Stimulated activated CD4-positive, alpha-beta T cell treated with anti-CD3 and anti-CD28 coated beads, TNF-alpha, amount 100 ng/mL, for 1 hour (primary cell): ENCODE measurements at places on chromosomes 2 and 18.

- no peak for DNase-seq
These were observed 929.2 kb downstream of the SLC4A3 start for GRCh38 chr2:220556658-220557057.

DNA sequence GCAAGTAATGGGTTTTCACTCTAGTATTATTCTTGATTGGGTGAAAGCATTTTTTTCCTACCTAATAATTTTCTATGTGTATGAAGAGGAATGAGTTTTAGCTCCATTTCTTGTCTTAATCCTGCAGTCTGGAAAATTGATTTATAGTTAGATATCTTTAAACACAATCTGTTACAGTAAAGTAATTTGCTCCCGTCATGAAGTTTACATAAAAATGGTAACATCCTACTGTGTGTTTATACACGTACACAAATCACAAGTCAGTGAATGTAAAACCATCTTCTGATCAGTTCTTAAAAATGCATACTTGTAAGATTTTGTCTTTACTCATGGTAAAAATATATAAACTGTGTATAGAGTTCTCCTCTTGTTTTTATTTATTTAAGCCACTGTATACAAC is 51.1 kb downstream of the MAP2 start:
- DNase-seq, result no peak

- DNase-seq, result no peak
These were observed 202.9 kb downstream of the FBXO15 start for GRCh38 chr18:73944715-73945114.

- DNase-seq, result no peak
These were observed 117.0 kb downstream of the CHN1 start for GRCh38 chr2:174888146-174888545.

- no peak for DNase-seq
These were observed 684 bp upstream of the ZCCHC2 start for GRCh38 chr18:62522178-62522503.

DNA sequence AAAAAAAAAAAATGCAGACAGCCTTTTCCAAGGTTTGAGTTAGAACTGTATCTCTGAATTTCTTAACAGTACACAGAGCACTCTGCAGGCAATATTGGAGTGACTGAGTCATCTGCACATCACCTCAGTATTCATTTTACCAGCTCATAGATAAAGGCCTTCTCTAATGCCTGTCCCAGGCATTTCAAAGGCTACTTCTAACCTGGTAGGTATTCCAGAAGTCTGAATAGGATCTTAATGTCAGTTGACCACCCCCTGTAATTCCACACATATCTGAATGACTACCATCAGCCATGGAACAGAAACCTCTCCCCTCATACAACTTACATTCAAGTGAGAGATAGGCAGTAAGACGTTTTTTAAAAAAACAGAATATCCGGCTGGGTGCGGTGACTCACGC is 9.0 kb downstream of the METTL21A start:
- no peak for DNase-seq

DNA sequence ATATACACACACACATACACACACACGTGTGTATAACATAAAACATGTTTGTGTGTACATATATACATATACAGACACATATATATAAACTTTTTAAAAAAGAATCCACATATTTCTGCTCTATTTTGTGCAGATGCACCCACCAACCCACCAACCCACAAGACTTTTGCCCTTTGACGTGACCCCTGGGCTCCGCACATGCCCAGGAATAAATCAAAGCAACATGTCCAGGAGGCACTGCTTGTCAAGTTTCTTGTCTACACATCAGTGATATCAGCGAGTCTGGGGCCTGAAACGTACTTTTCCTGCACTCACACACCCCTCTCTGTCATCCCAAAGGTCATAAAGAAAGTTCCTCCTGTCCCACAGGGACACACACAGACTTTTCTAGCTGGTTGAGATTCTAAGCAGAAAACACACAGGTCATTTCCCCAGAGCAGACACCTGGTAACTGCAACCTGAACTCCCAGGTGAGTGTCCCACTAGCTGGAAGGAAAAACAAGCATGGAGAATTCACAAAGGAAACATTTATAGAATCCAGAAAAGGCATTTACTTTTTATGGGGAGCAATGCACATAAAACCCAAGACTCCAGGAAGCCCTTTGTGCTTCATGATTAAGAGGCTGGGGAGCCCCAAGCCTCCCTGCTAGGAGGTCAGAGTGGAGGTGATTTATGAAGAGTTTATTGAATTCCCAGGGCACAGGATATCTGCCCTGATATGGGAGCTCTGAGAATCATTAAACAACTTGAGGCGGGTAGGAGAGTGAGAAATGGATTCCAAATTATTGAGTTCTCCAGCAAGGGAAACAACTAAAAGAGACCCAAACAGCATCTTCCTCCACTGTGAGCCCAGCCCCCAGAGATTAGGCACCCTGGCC is 211.6 kb downstream of the MGAT5 start:
- DNase-seq, result no peak

DNA sequence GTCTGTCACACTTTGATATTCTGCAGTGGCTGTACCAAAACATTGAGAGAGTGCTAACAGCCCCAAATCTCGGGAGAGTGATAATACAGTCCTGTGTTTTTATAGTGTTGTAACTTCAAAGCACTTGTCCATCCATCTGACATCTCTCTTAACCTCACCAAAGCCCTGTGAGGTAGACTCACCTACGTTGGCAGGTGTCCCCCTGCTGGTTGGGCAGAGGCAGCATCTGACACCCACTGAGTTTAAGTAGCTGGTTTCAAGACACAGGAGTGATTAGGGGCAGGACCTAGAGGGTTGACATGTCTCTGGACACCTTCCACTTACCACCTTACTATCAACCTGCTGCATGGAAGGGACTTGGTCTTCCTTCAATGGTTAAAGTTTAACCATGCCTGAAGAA is 22.9 kb downstream of the COLEC12 start:
- no peak for DNase-seq

DNA sequence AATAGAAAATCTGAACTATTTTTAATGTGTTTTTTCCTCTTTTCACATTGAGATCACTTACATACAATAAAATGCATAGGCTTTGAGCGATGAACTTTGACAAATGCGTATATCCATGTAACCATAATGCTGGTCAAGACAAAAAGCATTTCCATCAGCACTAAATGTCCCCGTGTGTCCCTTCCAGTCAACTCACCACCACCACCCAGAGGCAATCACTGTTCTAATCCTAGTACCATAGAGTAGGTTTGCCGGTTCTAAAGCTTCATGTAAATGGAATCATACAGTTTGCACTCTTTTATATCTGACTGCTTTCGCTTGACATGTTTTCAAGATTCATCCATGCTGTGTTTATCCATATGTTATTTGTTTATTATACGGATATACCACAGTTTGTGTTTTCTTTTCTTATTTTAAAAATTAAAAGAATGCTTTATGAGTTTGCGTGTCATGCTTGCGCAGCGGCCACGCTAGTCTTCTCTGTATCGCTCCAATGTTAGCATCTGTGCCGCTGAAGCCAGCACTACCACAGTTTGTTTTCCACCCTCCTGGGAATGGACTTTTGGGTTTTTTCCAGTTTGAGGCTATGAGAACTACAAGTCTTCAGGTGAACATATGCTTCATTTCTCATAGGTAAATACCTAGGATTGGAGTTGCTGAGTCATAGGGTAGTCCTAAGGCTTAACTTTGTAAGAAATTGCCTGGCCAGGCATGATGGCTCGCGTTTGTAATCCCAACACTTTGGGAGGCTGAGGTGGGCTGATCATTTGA is 197.5 kb upstream of the CHAC2 start:
- no peak for DNase-seq

DNA sequence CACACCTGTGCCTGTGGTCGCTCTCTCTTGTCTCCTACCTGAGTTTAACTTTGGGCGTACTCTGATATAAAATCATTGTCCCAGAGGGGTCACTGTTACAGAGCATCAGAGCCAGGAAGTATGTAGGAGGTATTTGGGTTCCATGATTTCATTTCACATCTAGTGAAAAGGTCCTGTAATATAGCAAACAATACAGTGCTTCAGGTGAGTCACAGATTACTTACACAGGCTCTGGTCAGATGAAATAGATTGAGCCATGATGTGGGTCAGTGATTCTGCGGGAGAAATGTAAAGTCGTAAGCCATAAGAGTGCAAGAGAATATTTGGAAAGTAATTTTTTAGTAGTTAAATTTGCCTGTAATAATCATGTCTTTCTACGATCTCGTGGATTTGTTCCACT is 70.2 kb downstream of the SOCS6 start:
- DNase-seq, result no peak

- DNase-seq, result no peak
These were observed 17.2 kb upstream of the HK2 start for GRCh38 chr2:74816540-74817303.

DNA sequence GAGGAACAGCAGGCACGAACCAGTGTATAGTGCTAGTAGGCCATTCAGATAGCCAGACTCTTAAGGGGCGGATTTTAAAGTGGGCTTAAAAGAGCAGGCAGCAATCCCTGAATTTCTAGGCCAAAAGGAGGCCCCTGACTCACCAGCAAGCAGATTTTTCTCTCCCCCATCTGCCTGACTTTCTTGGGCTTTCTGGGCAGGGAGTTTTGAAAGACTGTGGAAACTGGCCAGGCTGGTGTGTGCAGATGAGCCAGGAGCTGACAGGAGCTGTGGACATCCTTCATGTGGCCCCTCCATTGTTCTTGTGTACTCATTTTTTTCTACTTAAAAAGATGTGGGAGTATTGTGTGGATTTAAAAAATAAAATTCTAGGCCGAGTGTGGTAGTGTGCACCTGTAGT is 59.0 kb downstream of the GLI2 start:
- no peak for DNase-seq

GRCh38 chr2:229798446-229799155 is 84.2 kb upstream of the DNER start:
- no peak for DNase-seq

- DNase-seq, result no peak
These were observed 166.3 kb downstream of the GBX2 start for GRCh38 chr2:236001854-236002253.

- DNase-seq, result no peak
These were observed 175.2 kb upstream of the SPATS2L start for GRCh38 chr2:200131307-200131706.

DNA sequence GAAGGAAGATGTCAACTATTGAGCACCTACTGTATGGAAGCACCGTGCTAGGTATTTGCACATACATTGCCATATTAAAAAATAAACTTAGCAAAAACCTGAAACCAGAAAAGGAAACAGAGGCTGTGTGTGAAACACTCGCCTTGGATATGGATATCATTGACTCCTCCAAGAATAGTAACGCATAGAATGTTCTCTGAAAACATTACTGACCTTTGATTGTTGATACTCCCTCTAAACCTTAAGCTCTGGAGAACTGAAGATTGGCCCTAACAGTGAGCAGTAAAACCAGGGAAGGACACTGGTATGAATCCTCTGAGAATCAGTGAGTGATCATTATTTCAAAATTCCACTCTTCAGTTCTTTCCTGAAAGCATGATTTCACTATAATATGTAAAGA is 236.8 kb downstream of the CDH20 start:
- DNase-seq, result no peak

- no peak for DNase-seq
These were observed 75.2 kb downstream of the MAP2 start for GRCh38 chr2:209499069-209499468.

- no peak for DNase-seq
These were observed 18.8 kb downstream of the TEX44 start for GRCh38 chr2:231611273-231612108.

- DNase-seq, result no peak
These were observed 3.7 kb downstream of the STK17B start for GRCh38 chr2:196167666-196168065.

GRCh38 chr2:165357758-165358157 is 111.7 kb upstream of the CSRNP3 start:
- no peak for DNase-seq

GRCh38 chr2:35160871-35161270 is 1194.7 kb upstream of the CRIM1 start:
- DNase-seq, result no peak

DNA sequence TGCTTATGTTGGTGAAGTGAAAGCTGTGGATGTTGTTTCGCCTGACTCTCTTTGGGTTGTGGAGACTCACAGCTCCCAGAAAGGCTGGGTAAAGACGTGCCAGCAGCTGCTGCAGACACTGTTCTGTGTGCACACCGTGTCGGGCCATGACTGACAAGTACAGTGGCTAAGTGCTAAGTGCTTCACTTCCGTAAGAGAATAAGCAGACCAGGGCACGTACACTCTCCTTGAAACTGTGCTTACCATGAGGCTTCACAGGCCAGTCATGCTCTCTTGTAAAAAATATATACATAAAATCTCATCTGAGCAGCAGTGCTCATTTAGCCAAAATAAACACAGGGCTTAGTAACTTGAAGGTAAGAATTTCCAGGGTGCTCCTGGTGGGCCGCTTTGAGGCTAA is 86.0 kb downstream of the NRP2 start:
- DNase-seq, result no peak

DNA sequence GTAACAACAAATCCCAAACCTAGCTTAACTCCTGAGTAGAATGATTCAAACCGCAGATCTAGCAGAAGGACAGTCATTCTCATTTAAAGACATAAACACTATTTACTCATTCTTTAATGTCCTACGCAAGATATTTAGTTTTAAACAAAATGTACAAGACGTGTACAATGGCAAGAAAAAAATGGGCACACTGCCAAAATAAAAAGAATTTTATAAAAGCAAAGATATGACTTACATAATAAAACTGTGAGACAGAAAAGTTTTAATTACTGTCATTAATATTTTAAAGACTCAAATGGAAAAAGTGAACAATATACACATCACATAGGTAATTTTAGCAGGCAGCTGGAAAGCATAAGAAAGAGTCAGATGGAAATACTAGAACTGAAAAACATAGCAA is 157.8 kb downstream of the GALNT13 start:
- no peak for DNase-seq

DNA sequence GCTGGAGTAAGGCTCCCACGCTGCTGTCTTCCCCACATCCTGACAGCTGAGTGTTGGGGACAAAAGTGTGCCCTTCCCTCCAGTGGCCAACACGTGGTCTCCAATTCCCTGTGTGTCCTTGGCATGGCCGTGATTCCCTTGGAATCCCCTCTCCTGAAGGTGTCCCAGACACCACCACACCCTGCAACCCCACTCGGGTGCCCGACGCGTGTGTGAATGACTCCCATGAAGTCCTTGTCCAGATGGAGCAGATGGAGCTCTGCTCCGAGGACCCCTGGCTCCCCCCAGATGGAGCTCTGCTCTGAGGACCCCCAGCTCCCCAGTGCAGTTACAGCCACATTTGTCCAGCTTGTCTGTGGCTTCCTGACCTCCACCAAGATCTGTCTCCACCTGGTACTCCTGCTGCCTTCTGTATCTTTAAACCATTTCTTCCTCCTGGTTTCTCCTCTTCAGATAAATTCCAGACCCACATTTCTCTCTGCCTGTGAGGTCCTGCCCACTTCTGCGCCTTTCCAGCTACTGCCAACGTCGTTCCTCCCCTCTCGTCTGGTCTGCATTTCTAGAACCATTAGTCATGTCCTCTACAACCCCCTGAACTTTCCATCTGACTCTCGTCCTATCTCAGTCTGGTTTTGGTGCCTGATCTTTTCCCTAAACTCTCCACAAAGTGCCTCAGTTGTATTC is 86.8 kb upstream of the PXDN start:
- no peak for DNase-seq

GRCh38 chr2:31979956-31980355 is 30.9 kb downstream of the MEMO1 start:
- no peak for DNase-seq
